ENCODE measurements at places on chromosomes 1 and 21. TPM values are rescaled to one million over a fixed set of nuclear protein-coding genes. Genes with fewer than 3 reads are reported as not detected.

Gene PTGFRN
- 153 TPM for total RNA-seq

Gene ST3GAL3
- total RNA-seq: 10.5 TPM

Gene RHBDL2
- total RNA-seq: 0.79 TPM

Gene C1orf185
- total RNA-seq: not detected

Gene CD101
- 1.3 TPM for total RNA-seq

Gene C1orf53
- total RNA-seq: 18.7 TPM

Gene SPATC1L
- total RNA-seq: 15.7 TPM

Gene CACHD1
- total RNA-seq: under 0.01 TPM

Gene ESPN
- total RNA-seq: not detected

Gene LIPI
- total RNA-seq: not detected

Gene SERTAD4
- 4.7 TPM for total RNA-seq

Gene ZBTB18
- total RNA-seq: 7.0 TPM

Gene PADI3
- not detected for total RNA-seq

Gene ADGRL4
- total RNA-seq: under 0.01 TPM

Gene C4BPB
- 40.1 TPM for total RNA-seq

Gene NTRK1
- not detected for total RNA-seq

Gene PRKCZ
- total RNA-seq: 73.1 TPM

Gene S100A7A
- not detected for total RNA-seq

Gene LORICRIN
- total RNA-seq: not detected

Gene OR10K2
- not detected for total RNA-seq

Gene BNIPL
- 157 TPM for total RNA-seq

Gene RGS18
- total RNA-seq: not detected

Gene CCDC27
- total RNA-seq: not detected

Gene ADIPOR1
- total RNA-seq: 188 TPM

Gene SMYD3
- 21.6 TPM for total RNA-seq
